ENCODE measurements at places on chromosomes 11 and 22. TPM values are rescaled to one million over a fixed set of nuclear protein-coding genes. Genes with fewer than 3 reads are reported as not detected.

DNA sequence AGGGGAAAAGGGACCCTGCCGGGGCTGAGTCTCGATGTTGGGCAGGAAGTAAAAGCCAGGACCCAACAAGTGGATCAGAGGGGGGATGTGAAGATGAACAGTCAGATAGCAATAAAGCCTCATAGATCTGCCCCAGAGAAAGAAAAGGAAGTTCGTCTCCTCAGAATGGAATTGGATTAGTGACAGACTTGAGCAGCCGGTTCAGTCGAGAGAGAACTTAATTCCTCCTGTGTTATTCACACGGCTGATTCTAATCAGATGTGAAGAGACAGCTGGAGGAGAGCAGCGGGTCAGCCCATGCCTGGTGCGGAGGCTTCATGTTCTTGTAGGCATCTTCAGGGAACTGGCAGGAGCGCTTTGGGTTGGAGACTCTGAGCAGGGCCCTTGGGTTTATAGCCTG lies 29.3 kb upstream of the CABP7 start:
- no peak for DNase-seq
- no peak overlapping the region for H3K4me3 ChIP-seq
- H3K27me3 ChIP-seq, result no peaks in the 10 kb centered on the region

DNA sequence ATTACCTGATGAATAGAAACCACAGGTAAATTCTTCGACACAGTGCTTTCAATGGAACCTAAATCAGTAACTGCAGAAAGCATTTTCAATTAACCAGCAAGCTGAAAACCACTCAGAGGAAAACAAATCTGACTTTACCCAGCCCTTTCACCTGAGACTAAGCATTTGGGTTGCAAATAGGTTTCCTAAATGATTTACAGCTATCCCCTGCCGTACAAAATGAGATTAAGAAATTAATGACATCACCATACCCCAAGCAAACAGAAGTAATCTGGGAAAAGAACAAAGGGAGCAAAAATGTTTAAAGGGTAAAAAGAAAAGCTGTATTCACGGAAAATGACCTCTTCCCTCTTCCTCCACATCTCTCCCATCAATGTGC lies 584 bp downstream of the NOX4 start:
- no peaks in the 10 kb centered on the region for H3K36me3 ChIP-seq
- DNase-seq, result no peak
- no peaks in the 10 kb centered on the region for H3K4me1 ChIP-seq
- H3K27ac ChIP-seq, result no peak overlapping the region
- H3K27me3 ChIP-seq, result peaks cover 13% of the 10 kb centered on the region

- DNase-seq, result no peak
- H3K27me3 ChIP-seq, result no peaks in the 10 kb centered on the region
- H3K4me3 ChIP-seq, result no peak overlapping the region
These were observed 6.9 kb downstream of the GP1BB start for GRCh38 chr22:19730198-19730597.

OR5J2 gene
- not detected for total RNA-seq

KIF18A gene
- total RNA-seq, result 50.7 TPM

DEUP1 gene
- total RNA-seq, result not detected

DNA sequence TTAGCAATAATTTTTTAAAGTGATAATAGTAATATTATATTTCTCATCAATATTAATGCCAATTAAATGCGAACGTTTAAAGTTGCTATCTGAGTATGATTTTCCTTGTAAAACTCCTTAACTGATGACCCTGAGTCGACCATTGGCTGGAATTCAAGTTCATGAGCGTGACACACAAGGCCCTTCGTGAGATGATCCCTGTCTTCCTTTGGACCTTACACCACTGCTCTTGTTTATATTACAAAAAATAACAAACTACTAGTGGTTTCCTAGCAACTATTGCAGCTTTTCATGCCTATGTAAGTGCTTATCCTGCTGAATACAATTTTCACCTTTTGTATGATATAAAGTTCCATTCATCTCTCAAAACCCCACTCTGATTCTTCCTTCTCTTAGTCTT lies 752.9 kb downstream of the CNTN5 start:
- no peaks in the 10 kb centered on the region for H3K36me3 ChIP-seq
- H3K27ac ChIP-seq, result no peak overlapping the region
- H3K4me3 ChIP-seq, result no peak overlapping the region
